Stimulated activated CD8-positive, alpha-beta memory T cell treated with anti-CD3 and anti-CD28 coated beads, Interleukin-2, amount 100 ng/mL, for 1 hour (primary cell): ENCODE measurements at places on chromosomes 5 and 9.

DNA sequence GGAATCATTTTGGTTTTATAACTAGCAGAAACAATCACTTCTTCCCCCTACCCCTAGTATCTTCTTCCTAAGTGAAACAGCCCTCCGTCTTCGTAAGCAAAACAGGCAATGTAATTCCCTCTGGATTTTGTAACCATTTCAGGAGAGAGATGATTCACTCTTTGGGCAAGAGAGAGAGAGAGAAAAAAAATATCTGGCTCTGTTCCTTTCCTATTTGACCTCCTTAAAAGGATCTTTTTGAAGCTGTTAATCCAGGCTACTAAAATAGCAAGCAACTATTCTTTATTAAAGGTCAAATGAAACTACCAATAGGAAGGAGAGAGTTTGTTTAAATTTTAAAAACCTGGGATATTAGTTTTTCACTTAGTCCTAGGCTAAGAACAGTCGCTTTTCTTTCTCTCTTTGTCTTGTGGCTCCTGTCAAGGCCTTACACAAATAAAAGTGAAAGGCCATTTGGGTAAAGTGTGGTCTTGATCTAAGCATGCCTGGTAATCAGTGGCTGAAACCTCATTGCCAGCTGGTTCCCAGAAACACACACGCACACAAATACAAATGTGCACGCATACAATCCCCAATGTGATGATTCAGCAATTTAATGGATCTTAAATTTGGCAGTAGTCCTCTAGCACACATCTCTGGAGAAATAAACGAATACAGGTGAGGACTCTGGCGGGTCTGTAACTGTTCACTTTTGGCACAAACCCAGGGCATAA, 70.2 kb downstream of the PRUNE2 start:
- DNase-seq, result no peak

- no peak for DNase-seq
Observed at GRCh38 chr5:77259476-77259875, 49.0 kb downstream of the PDE8B start.

GRCh38 chr5:69288069-69288468, 44.5 kb downstream of the CCDC125 start:
- DNase-seq, result no peak

- no peak for DNase-seq
Observed at GRCh38 chr9:130027533-130028365, 15.2 kb downstream of the FNBP1 start.
